ENCODE measurements at places on chromosomes 1 and 21. TPM values are rescaled to one million over a fixed set of nuclear protein-coding genes. Genes with fewer than 3 reads are reported as not detected.

The TIAM1 gene
- 2.9 TPM for polyA plus RNA-seq

The ANKRD34A gene
- 1.1 TPM for polyA plus RNA-seq

DNA sequence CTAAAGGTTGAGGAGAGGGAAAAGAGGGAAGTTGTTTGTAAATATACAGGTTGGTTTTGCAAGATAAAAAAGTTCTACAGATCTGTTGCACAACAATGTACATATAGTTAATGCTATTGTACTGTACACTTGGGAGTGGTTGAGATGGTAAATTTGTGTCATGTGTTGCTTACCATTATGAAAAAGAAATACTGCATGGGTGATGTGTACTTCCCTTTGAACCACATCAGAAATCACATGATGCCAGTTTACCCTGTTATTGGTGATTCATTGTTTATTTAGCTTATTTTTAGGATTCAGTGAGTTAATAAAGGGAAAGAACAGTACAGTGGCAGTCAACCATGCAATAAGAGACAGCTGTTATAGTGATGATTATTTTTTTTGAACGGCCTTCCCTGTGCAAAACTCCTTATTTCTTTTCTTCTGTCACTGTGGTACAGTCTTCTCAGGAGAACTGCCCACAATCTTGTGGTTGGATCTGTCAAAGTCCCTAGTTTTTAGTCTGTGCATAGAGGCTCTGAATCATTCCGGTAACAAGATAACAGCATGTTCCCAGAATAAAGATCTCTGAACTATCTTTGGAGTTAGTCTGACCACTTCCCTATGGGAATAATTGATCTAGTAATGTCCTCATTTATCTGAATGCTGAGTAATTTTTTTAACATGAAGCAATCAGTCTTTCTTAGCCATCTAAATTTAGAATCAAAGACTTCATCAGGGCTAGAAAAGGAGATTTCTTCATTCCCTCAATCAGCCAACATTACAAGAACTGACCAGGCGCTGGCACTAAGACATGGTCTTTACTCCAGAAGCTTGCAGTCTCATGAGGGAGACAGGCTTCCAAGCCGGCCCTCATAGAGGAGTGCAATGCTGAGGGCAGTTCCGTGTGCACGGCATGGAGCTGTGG is 84.2 kb downstream of the SH3GLB1 start:
- no peaks in the 10 kb centered on the region for H3K36me3 ChIP-seq
- DNase-seq, result peak; percentile 19
- peaks cover 7% of the 10 kb centered on the region for H3K4me1 ChIP-seq
- H3K27ac ChIP-seq, result peak overlapping the region; percentile 52

DNA sequence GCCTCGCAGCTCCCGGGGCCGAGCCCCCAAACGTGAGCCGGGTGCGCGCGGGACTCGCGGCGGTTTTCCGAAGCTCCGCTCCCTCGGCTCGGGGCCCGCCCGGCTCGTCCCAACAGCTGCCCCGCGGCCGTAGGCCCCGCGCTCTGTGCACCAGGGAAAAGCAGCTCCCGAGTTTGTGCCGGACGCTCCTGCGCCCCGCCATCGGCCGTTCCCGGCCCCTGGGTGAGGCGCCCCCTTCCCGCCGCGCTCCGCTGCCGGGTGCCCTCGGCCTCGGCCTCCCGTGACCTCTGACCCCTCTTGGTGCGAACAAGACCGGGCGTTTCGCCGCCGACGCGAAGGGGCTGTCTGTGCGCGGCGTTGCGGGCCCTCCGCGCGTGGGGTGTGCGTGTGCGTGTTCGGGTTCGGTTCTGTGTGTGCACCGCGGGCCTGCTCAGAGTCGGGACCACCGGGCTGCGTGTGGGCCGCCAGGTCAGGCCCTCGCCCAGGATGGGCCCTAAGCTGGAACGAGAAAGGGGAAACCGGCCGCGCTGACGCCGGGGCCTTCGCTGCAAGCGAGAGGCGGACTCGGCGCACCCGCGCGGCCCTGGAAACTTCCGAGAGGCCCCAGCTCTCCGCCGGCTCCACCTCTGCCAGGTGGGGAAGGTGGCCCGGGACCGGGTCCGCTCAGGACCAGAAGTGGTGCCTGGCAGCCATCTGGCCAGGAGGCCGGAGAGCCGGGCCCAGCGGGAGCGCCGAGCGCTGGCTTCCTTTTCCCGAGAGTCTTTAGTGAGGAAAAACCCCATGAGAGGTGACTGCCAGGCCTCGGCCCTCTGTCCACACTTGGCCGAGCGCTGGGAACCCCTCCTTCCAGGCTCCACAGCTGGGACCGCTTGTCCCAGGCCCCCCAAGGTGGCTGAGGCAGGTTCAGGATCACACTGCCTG is 1.9 kb downstream of the PRDM16 start:
- peak; percentile 35 for DNase-seq
- peak overlapping the region; percentile 87 for H3K27ac ChIP-seq
- H3K36me3 ChIP-seq, result no peaks in the 10 kb centered on the region
- H3K4me3 ChIP-seq, result peak overlapping the region; percentile 63
- peaks cover 13% of the 10 kb centered on the region for H3K4me1 ChIP-seq
